Activated T-helper 17 cell treated with anti-CD3 and anti-CD28 coated beads, Interleukin-2, amount 50 U/mL, for 72 hours (primary cell): ENCODE measurements at places on chromosomes 2 and 18.
A peak's percentile ranks its signal among the peaks of the same experiment; 100 is the strongest.

- ATAC-seq, result no peak
Measured at GRCh38 chr18:73407506-73407905, 539.7 kb upstream of the NETO1 start.

- ATAC-seq, result no peak
Measured at GRCh38 chr2:203636588-203637470, 69.6 kb upstream of the CD28 start.

DNA sequence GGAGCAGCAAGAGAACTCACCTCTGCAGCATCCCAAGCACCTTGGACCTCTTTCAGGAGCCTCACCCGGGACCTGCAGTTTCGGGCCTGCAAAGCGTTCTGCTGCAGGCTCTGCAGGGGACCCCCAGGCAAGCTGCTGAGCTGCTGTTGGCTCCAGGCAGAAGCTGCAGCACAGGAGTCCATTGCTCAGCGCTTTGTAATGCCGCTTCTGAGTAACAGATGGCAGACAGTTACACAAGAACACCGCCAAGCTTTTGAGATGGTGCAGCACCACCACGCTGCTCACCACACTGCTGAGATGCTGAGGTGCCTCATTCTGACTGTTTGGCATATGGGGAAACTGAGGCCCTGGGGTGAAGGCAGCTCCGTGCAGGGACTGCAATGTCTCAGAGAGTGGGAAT, 1.9 kb upstream of the GALNT14 start:
- no peak for ATAC-seq

DNA sequence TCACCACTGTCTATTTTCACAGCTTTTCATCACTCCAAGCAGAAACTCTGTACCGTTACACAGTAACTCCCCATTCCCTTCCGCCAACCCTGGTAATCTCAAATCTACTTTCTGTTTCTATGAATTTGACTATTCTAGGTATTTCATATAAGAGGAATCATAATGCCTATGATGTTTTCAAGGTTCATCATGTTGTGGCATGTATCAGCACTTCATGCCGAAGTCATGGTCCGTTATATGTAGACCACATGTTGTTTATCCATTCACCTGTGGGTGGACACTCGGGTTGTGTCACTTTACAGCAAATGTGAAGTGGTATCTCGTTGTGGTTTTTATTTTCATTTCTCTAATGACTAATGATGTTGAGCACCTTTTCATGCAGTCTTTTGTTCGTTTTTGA, 21.6 kb downstream of the CPSF3 start:
- peak; percentile 92 for ATAC-seq
